ENCODE measurements at places on chromosomes 7 and 10.

- DNase-seq = no peak
Measured at GRCh38 chr7:137165241-137165640, 178.3 kb downstream of the PTN start.

- DNase-seq = no peak
Measured at GRCh38 chr10:80894311-80894791, 356.6 kb downstream of the SH2D4B start.

- DNase-seq = no peak
Measured at GRCh38 chr7:122258971-122259370, 45.6 kb downstream of the FEZF1 start.

DNA sequence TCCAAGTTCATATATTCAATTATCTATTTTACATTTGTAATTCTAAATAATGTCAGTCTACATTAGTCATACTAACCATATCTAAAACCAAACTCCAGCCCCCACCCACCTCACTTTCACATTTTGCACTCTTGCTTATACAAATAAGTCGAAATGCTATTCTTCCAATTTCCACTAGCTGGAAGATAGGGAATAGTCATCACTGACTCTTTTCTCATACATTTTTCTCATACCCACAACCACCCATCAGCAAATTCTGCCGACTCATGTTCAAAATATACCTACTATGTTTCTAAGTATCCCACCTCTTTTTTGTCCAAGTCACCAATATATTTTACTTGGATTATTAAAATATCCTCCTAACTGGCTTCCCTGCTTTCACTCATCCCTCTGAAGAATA is 93.2 kb upstream of the DGKB start:
- no peak for DNase-seq

- no peak for DNase-seq
Measured at GRCh38 chr10:10774416-10774815, 243.3 kb upstream of the CELF2 start.

DNA sequence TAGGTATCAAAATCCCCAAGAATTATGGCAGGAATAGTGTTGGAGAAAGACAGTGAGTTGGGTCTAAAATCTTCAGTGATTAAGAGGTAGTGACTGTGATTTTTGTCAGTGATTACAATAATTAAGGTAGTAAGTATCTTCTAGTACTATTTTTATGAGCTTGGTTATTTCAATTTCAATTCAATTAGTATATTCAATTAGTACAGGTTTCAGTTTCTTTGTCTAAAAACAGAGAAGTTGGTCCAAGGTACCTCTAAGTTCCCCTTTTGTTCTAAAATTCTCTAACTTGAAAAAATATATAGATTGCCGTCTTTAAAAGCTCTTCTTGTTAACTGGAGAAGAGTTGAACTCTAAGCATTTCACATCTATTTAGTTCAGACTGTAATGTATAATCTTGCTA is 82.9 kb downstream of the OTUD1 start:
- no peak for DNase-seq

- no peak for DNase-seq
Measured at GRCh38 chr10:131184503-131184902, 127.0 kb downstream of the TCERG1L start.

DNA sequence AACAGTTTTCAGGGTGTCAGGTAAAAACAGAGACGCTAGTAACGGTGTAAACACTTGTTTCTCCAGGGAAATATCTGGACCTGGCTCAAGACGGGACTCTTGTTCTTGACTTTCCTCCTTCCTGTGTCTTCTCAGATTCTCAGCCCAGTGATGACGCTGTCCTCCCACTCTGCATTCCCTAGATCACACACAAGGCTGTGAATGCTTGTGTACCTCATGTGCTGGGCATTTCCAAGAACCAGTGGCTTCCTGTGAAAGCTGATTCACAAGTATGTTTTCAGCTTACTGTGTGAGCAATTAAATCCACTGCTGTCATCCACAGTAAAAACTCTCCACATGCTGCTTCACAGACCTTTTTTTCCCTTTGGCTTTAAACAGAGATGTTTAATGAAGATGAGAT is 193.8 kb upstream of the DPP6 start:
- DNase-seq = peak; percentile 3

GRCh38 chr10:131226446-131227162 is 84.9 kb downstream of the TCERG1L start:
- no peak for DNase-seq

DNA sequence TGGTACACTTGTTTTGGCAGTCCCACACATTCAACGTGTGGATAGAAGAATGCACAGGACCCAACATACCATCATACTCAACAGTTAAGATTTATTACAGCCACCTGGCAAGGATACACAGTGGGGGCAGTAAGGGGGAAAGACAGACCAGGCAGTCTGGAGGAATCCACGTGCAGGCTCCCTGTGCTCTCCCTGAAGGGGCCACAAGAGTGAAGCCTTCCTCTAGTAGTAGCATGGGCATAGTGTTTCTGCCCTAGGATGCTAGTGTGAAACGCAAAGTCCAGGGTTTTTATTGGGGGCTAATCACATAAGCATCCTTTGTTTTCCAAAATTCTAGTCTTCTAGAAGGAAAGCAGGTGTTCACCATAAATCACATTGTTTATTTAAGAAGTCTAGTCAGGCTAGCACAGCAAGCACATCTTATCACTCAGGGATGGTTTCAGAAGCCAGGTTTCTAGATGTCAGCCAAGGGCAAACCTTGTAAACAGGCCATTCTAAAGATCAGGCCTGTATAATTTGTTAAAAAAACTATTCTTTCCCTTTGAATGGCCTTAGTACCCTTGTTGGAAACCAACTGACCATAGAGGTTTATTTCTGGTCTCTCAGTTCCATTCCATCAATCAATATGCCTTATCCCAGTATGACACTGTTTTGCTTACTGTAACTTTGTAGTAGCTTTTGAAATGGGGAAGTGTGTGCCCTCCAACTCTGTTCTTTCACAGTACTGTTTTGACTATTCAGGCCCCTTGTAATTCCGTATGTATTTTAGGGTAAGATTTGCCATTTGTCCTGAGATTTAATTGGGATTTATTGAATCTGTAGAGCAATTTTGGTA is 12.4 kb upstream of the TFAM start:
- DNase-seq = peak; percentile 12

DNA sequence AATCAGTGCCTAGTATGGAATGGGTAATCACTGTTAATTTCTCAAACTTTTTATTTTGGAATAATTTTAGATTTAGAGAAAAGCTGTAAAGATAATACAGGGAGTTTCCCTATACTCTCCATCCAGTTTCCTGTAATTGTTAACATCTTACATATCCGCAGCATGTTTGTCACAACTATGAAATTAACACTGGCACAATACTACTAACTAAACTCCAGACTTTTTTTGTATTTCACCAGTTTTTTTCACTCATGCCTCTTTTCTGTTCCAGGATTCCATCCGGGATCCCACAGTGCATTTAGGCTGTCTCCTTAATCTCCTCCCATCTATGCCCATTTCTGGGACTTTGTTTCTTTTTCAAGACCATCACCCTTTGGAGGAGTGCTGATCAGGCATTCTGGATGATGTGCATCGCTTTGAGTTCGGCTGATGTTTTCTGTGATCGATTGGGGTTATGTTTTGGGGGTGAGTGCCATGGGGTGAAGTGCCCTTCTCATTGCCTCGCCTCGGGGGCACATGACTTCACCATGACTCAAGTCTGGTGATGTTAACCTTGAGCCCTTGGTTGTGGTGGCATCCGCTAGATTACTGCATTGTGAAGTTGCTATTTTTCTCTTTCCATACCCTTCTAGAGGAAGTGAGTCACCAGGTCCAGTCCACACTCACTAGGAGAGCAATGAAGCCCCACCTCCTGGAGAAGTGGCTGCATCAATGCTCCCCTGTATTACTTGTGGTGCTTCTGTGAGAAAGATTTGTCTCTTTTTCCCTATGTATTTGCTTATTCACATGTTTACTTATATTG is 43.9 kb upstream of the GRB10 start:
- DNase-seq = peak; percentile 83

GRCh38 chr7:1856161-1856887 is 186.2 kb downstream of the ELFN1 start:
- no peak for DNase-seq

DNA sequence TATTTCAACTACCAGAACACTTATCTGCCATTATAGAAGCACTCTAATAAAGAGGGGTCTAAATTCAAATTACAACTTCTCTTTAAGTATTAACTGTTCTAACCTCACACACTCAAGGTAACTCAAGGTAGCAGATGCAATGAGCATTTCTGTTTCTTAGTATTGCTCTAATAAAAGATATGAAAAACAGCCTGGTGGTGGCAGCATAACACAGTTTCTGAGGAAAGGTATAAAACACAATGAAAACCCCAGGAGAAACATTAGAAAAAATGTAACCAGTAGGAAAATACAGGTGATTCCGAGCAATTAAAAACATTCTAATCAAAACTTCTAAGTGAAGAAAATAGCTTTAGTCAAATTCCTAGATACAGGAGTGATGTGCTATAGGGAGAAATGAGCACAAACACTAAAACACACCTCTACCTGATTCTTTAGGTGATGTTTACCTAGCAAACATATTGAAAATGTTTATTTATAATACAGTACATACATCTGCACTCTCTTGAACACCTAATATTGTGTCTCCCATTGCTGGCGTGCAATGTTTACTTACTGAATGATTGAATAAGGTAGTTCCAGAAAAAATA is 3.5 kb downstream of the MKRN1 start:
- peak; percentile 27 for DNase-seq

GRCh38 chr7:92634924-92635519 is 44.8 kb upstream of the FAM133B start:
- DNase-seq = peak; percentile 59

GRCh38 chr7:112201411-112201810 is 4.8 kb downstream of the DOCK4 start:
- DNase-seq = no peak

- peak; percentile 55 for DNase-seq
Measured at GRCh38 chr7:38178695-38179344, 775 bp downstream of the STARD3NL start.

- no peak for DNase-seq
Measured at GRCh38 chr10:78301891-78302738, 268.5 kb downstream of the RPS24 start.

DNA sequence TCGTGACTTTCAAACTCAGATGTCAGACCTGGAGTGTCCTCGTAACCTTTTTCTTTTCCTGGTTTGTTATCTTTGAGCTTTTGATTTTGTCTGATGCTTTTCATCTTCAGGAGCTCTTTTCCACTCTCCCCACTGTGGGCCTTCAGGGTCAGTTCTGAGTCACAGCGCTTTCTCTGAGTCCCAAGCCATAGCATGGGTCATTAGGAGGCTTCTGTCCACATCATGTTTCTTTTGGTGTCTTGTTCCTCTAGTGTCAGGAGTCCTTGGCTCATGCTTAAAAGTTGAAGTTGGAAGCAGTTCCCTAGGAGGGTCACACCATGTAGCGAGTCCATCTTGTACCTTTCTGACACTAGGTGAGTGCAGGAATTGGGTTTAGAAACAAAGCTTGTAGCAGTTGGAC is 40.3 kb downstream of the DAGLB start:
- DNase-seq = no peak

- peak; percentile 96 for DNase-seq
Measured at GRCh38 chr7:80722616-80723195, 84.3 kb downstream of the CD36 start.

GRCh38 chr10:57338823-57339558 is 928.7 kb downstream of the IPMK start:
- peak; percentile 48 for DNase-seq

DNA sequence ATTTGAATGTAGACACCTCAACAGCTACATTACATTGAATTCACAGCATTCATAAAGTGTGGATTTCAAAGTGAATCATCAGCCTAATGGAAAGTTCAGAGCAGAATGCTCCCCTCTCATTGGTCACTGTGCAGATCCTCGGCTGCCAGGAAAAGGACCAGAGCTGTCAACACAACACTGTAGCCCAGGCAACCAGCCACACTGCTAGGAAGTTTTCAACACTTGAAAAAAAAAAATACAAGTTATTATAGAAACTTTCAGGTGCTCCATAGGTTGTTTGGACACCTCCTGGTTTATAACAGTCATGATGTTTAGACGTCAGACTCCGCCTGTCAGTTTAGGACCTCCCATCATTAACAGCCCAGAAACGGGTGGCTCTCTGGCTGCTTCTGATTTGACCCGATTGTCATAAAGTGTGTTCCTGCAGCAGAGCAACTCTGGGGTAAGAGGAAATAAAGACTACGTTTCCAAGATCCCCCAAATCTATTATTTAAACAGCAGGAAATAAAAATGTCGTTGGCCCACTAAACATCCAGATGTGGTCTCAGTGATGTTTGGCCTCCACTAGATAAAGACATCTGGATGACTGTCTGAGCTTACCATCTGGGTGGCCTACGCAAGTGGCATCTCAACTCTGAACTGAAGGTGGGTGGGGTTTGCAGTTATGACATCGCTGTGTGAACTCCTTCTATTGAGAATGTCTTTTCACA is 117.4 kb downstream of the CABCOCO1 start:
- peak; percentile 54 for DNase-seq

GRCh38 chr7:2965745-2966270 is 77.9 kb downstream of the CARD11 start:
- DNase-seq = no peak

DNA sequence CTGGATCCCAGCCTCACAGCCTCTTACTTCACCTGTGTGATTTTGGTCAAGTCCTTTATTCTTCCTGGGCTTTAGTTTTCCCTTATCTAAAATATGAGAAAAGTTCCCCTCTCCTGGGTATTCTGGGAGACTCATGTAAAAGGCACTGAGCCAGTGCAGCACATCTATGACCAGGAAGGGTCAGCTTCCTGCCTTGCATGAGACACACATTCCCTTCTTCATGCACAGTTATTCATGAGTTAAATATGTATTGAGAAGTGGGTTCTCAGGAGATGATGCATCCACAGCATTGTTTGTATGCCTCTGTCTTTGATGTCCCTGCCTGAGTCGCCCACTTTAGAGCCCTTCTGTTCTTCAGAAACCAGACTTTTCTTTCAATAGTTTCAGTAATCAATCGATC is 33.3 kb downstream of the EGFR start:
- DNase-seq = peak; percentile 37

- no peak for DNase-seq
Measured at GRCh38 chr7:7077945-7078344, 104.4 kb upstream of the C1GALT1 start.

DNA sequence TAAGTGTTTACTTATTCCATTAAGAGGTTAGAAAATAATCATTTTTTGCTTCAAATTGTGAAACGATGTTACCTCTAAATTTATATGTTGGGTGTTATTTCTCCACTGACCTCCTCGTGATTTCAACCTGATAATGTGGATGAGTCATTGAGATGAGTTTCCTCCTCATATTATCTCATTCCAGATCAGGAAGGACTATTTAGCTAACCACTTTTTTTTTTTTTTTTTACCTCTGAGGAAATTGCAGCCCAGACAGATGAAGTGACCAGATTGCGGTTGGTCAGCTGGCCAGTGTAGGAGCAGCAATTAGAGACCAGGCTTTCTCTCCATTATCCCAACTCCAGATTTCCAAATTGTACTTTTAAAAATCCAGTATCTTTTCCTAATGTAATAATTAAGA is 248.7 kb downstream of the FZD1 start:
- peak; percentile 27 for DNase-seq
